Hematopoietic multipotent progenitor cell treated with erythropoietin and hydrocortisone succinate and interleukin-3 and kit ligand, for 17 days (in vitro differentiated cells): ENCODE measurements at places on chromosomes 12 and 14.

- no peak for DNase-seq
These were observed 7.1 kb upstream of the PNMA1 start for GRCh38 chr14:73721101-73721821.

- no peak for DNase-seq
These were observed 466.5 kb downstream of the APAF1 start for GRCh38 chr12:99111600-99111999.

GRCh38 chr14:105139831-105140239 lies 28.7 kb downstream of the JAG2 start:
- no peak for DNase-seq

- no peak for DNase-seq
These were observed 374.4 kb downstream of the BCAT1 start for GRCh38 chr12:24574538-24574937.
